ENCODE measurements at places on chromosomes 16 and 17. TPM values are rescaled to one million over a fixed set of nuclear protein-coding genes. Genes with fewer than 3 reads are reported as not detected.

DNA sequence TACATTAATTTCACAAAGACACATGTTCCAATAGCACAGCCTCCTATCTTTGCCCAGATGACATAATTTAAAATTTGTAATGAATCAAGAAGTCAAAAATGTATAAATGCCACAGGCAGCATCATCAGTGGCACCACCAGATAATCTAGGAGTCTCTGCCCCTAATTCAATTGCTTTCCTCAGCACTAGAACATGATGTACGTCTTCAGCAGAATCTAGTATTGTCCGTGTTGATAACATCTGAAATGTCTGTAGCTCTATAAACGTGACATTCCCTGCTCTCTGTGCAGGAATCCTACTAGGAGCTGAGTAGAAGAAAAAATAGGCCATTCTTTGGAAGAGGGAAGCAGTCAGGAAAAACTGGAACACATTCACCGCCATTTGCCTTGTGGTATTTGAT lies 21.4 kb upstream of the SLC38A8 start:
- DNase-seq, result no peak

DNA sequence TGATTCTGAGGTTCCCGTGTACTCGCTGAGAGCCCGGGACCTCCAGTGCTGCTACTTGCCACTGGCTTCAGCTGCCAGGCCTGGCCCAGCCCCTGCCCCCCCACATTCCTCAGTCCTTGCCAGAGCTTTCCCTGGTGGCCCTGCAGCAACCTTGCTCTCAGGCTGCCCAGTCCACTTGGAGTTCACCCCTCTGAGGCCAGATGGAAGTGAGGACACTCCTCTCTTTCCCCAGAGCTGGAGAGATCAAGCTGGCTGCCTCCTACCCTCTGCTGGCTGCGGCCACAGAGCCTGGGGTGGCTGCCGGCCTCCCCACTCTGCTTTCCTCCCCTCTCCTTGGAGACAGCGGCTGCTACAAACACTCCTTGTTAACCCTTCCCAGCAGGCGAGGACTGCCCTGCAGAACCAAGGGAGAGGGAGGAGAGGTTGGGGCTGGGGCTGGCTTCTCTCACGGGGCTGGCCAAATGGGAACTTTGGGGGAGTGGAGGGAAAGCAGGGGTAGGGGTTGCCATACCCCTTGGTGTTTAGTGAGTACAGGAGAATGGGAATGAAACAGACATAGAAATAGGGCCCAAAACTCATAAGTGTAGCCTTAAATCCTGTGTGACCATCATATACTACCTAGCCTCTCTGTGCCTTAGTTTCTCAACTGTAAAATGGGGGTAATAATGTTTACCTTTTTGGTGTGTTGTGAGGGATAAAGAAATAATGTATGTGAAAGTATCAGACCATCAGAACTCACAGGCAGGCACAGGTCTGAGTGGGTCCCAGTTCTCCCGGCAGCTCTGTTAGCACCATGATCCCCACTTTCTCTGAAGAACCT lies at the start of gene GAS2L2:
Gene GAS2L2, minus strand, starts transcription at position 295 of the 820 bp plus-strand sequence. CDS start 389 bp downstream, outside the sequence.
- no peak for DNase-seq

- DNase-seq, result peak; percentile 5
These were observed 47.8 kb upstream of the NLRP1 start for GRCh38 chr17:5631958-5632590.

DNA sequence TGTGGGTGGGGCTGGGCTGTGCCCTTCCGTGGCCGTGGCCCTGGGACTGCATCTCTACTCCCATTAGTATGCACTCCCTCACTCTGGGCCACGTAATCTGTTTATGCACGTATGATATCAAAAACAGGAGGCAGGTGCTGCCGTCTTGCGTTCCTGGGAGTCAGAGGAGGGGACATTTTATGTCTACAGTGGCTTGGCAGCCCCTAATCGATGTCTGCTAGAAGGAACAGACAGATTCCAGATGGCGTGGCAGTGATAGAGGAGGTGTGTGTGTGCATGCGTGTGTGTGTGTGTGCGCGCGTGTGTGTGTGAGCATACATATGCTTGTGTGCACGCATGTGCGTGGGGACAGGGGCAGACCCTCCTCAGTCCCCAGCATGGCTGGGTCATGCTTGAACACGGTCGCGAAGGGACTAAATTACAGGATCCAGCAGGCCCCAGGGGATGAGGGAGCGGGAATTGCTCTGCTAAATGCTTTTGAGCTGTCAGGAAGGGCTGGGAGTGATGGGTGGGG lies 44.7 kb downstream of the SREBF1 start:
- DNase-seq, result no peak

- no peak for DNase-seq
These were observed 30.2 kb downstream of the WDR59 start for GRCh38 chr16:74954763-74955162.

GRCh38 chr17:45857977-45858708 lies 13.5 kb downstream of the SPPL2C start:
- no peak for DNase-seq

DNA sequence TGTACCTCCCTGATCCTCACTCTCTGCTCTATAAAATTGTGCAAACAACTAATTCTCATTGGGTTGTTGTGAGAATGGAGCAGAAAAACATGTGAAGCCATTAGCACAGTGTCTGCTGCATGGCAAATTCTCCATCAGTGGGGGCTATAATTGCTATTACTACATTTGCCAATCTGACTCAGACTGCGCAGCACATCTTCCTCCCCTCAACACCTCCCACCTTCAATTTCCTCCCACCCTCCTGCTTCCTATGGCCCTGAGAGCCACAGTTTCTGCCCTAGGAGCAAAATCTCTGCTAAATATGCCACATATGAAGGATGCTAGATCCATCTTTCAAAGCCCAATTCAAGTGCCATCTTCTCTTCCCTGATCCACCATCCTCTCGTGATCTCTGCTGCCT lies 37.0 kb downstream of the ABCC12 start:
- no peak for DNase-seq

- DNase-seq, result no peak
These were observed 379.2 kb upstream of the ERCC4 start for GRCh38 chr16:13540771-13541170.

The SHBG gene
- total RNA-seq, result 0.64 TPM

The COQ7 gene
- total RNA-seq, result 27.3 TPM

Data from cerebellum (tissue), 4 donors.